ENCODE measurements at places on chromosomes 5 and 9.

GRCh38 chr5:175548626-175549311, 70.4 kb downstream of the SFXN1 start:
- DNase-seq, result no peak

GRCh38 chr9:99820685-99821395, 845 bp upstream of the NR4A3 start:
- DNase-seq, result peak; percentile 56

GRCh38 chr9:110179734-110180133, 28.2 kb downstream of the C9orf152 start:
- no peak for DNase-seq

GRCh38 chr9:36686471-36686870, 113.8 kb downstream of the MELK start:
- DNase-seq, result no peak

DNA sequence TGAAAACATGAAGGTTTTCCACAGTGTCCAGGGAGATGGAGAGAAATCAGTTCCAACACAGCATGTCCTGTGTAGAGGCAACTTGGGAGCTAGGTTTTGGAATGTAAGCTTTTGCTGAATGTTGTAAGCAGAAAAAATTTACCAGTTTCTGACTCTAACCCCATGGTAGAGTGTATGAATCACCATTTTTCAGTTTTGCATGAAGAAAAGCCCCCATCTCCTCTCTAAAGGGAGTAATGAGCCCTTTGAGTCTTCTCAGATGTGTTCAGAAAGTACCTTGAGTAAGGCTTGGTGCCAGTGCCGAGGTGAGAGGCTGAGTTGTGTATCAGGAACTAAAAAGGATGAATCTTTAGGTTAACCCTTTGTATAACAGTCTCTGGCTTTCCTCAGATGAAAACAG, 96.2 kb downstream of the ADRB2 start:
- DNase-seq, result no peak

- DNase-seq, result no peak
These were observed 33.7 kb downstream of the TRIO start for GRCh38 chr5:14176888-14177287.

- peak; percentile 94 for DNase-seq
These were observed at the start of gene NUDCD2 for GRCh38 chr5:163459819-163460561. Gene NUDCD2, minus strand, starts transcription at chr5:163460102. Its CDS starts 52 bp downstream, at chr5:163460050.
